ENCODE measurements at places on chromosomes 7 and 10. TPM values are rescaled to one million over a fixed set of nuclear protein-coding genes. Genes with fewer than 3 reads are reported as not detected.

SYT15 gene
- 0.38 TPM for total RNA-seq

GRCh38 chr10:94963901-94964300, 25.4 kb downstream of the CYP2C9 start:
- no peak for DNase-seq

GRCh38 chr10:42926843-42927242, 144.2 kb downstream of the BMS1 start:
- no peak for DNase-seq

GRCh38 chr7:30646154-30646553, 36.1 kb downstream of the CRHR2 start:
- DNase-seq, result no peak

GRCh38 chr10:22704942-22705341, 9.4 kb downstream of the PIP4K2A start:
- no peak for DNase-seq

DNA sequence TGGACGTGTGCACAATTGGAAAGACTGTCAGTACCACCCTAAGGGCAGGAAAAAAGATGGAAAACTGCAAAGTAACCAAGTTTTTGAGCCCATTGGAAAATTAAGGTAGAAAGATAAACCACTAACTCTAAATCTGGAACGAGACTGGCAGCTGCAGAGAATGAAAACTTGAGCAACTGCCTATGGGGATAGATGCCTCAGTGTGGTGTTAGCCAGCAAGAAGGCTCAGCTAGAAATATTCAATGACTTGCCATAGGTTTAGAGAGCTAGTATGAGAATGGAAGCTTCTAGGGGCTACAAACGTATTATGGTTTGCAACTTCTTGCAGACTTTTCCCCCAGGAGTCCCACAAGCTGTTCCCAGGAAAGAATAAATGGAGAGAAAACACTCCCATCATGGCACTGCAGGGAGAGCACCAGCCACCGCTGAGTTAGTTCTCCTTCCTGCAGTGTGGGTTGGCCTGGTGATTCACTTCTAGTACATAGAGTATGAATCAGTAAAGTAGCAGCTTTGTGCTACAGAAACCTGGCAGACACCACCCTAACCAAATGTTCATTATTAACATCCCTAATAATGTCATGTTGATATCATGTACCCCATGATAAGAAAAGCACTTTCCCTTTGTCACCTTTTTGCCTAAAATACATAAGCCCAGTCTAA, 372.4 kb upstream of the VWC2 start:
- no peak for DNase-seq

DNA sequence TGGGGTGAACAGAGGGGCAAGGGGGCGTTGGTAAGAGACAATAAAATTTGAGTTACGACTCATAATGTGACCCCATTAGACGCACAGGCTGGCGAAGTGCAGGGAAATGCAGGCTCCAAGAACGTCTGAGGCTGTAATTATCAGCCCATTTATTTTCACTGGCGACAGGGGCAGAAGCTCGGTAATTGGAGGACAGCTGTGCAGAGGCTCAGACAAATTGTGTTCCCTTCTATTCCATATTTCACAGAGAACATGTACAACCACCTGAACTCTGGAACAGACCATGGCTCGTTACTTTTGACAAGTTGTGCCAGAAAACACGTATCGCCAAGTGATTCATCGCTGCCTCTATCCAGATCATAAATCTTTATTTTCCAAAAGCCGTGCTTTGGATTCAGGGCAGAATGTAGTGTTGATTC, 137.3 kb upstream of the FRMD4A start:
- no peak for DNase-seq

- no peak for DNase-seq
Observed at GRCh38 chr7:7908622-7909145, 59.9 kb upstream of the GLCCI1 start.

DNA sequence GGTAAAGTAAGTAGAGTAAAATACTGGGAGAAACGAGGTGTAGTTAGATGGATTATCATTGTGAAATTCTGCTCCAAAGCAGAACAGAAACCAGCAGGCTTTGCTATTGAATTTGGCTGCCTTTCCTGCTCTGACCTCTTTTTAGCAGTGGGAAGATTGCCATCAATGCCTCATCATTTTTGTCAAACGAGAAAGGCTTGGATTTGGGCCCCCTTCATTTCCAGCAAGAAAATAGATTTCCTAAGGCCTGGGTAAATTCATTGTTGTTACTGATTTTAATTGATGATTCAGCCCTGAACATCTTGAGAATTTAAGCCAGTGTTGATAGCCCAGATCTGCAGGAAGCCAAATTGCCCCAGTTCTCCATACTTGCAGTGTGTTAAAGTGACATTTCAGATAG, 35.2 kb upstream of the ASAH2 start:
- no peak for DNase-seq

DNA sequence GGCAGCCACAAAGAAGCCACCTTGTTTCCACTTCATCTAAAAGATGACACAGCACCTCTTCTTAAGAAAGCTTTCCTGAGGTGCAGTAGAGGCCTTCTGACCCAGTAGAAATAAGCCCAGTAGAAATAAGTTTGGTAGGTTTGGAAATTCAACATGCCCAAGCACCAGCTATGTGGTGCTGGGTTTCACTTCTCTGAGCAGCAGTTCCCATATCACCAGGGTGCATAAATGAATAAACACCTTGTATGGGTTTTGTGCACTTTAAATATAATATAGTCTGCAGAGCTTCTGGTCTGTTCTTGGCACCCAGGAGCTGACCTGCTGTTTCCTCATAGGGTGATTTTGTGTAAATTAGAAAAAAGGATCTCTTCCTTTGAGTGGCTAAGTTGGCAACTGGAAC, 492.4 kb upstream of the SORCS1 start:
- DNase-seq, result no peak

IFIT1B gene
- not detected for total RNA-seq

GRCh38 chr7:78018641-78019446, 220.3 kb downstream of the PHTF2 start:
- peak; percentile 16 for DNase-seq

DNA sequence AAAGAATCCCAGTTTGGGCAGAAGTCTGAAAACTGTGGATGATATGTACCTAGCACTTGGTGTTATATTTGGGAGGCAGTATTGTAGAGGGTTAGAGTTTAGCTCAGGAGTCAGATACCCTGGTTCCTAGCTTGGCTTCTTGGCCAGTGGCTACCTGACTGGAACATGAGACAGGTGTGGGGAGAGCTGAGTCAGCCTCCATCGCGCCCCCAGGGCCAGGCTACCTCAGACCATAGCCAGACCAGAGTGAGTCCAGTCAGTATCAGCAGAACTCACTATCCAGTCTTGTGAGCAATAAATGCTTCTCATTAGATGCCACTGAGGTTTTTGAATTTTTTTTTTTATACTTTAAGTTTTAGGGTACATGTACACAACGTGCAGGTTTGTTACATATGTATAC, 26.0 kb downstream of the CYP3A5 start:
- DNase-seq, result peak; percentile 51

ATRNL1 gene
- 3.8 TPM for total RNA-seq

- no peak for DNase-seq
Observed at GRCh38 chr7:40329601-40330153, 194.9 kb downstream of the SUGCT start.

DNA sequence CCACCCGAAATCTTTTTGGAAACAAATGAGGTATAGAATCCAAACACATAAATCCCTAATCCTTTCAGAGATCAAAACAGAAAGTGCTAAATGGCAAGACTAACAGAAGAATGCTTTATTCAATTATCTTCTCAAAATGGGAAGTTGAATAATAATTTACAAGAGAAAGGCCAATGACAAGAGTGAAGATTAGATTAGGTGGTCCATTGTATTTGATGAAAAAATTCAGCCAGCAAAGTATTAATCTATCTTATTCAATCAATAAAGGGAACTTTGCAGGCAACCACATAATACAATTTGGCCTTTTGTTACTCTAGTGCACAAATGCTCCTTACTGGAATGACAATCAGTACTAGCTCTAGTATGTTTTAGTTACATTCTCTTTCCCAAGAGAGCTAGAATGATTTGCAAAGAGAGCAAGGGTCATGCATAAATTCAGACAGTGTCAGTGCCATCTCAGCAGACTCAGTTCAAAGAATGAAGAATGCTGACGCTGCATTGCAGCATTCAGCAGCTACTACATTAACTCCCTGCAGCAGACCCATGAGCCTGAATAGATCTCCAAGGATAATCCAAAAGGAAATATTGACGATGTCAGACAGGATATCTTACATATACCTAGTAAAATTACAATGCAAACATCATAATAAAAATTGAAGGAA, 131.8 kb downstream of the ANK3 start:
- no peak for DNase-seq

GRCh38 chr7:78642751-78643150, 810.7 kb downstream of the MAGI2 start:
- no peak for DNase-seq

DNA sequence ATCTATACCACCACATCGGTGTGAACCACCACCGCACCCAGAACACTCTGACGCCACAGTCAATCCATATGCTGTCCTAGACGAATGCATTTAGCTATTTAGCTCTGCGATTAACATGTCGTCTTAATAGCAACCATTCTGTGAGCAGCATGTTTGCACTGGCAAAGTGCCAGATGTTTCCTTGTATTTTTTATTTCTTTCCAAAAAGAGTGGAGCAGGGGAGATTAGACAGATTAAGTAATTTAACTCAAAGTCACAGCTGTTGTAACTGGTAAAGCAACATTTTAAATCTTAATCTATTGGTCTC, 57.0 kb upstream of the ARL4A start:
- no peak for DNase-seq

DNA sequence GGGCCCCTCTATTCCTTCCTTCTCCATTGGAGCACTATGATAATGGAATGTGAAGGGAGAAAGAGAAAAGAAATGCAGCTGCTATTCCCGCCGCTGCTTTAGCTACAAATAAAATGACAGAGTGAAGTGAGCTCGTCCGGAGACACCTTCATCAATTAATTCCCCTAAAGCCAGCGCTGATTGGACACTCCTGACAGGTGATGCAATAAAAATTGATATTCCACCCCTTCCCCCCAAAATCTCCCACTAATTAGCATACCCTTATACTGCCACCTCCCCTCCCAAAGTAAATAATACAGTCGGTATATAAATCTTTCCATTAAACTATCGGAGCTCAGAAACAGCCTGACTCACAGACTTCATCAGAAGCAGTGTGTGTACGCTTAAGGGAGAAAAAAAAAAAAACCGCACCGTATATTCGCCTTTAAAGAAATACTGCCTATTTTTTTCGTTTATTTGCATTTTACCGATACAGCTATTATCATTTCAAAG, 7.3 kb downstream of the SKIDA1 start:
- DNase-seq, result no peak

DNA sequence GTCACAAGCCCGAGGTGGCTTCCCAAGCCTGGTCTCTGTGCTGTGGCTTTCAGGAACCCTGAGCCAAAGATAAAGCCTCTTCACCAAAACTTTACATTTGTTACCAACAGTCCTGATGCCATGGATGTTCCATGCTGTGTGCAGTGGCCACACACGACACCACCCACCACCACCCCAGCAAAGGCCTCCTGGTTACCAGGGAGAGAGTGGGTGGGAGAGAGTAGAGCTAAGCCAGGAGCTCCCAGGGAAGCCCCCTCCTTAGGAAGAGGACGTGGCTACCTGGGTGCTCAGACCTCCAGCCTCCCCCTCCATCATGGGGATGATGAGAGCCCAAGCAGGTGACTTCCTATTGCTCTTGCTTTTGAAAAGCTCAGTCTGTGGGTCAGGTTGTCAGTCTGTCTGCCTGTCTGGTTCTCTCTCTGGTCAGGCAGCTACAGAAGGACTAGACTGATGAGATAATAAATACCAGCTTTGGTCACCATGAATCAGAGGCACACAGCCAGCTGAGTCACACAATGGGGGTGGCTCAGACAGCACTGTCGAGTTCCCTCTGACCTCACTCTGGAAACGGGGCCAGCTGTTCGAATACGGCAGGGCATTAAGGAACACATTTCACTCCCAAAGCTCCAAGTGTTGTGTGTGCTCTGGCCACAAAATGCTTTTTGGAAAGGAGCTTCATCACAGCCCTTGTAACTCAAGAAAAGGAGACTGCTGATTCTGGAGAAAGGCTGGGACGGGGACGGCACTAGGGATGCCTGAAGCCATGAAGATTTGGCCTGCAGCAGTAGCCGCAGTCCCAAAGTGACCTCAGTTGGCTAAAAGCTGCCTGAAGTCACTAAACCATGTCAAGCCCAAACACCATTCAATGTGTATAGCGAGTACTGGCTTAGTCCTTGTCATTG, 166.0 kb downstream of the FANK1 start:
- no peak for DNase-seq

DNA sequence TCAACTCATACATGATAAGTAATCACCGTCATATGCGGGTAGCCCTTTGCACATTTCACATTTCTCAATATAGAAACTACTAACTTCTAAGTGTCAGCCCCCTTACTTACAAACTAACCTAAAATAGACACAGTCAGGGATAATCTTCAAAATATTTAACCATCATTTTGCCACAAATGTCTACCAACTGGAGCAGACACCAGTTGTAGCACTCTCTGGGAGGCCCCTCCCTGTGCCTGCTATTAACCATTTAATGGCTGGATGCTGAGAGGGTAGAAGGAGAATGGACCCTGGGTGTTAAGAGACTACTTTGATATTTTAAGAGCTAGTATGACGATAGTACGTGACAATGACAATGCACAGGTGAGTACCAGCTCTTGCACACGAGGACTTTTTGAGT, 116.4 kb downstream of the SORBS1 start:
- DNase-seq, result no peak

- DNase-seq, result no peak
Observed at GRCh38 chr7:116552602-116553001, 27.8 kb downstream of the CAV1 start.

DNA sequence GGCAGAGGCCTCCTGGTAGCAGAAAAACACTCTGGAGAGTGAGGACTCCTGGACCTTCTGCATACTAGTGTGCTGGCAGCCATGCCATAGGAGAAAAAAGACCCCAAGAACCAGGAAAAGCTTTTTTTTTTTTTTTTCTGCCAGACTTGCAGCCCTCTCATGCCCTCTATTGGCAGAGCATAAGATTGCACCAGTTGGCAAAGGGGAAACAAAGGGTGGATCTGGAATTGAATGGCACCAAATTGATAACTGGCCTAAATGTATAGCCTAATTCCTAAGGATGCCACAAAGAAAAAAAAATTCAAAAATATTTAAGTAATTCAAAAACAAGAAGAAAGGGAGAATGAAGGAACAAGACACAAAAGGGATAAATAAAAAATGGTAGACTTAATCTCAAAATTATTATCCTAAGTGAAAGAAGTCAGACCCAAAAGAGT, 112.5 kb upstream of the GHITM start:
- DNase-seq, result no peak

GRCh38 chr10:69265521-69265920, 12.8 kb upstream of the HK1 start:
- no peak for DNase-seq

GRCh38 chr10:126889421-126889820, 15.8 kb upstream of the DOCK1 start:
- DNase-seq, result no peak

- DNase-seq, result peak; percentile 35
Observed at GRCh38 chr7:157703131-157703530, 366.3 kb downstream of the DNAJB6 start.

Data from Peyer's patch (tissue), 4 donors.